ENCODE measurements at places on chromosomes 5 and 9.

- no peak for DNase-seq
Observed at GRCh38 chr5:178536541-178537466, 53.4 kb downstream of the COL23A1 start.

GRCh38 chr5:169706758-169707450, 69.8 kb downstream of the DOCK2 start:
- DNase-seq, result no peak

DNA sequence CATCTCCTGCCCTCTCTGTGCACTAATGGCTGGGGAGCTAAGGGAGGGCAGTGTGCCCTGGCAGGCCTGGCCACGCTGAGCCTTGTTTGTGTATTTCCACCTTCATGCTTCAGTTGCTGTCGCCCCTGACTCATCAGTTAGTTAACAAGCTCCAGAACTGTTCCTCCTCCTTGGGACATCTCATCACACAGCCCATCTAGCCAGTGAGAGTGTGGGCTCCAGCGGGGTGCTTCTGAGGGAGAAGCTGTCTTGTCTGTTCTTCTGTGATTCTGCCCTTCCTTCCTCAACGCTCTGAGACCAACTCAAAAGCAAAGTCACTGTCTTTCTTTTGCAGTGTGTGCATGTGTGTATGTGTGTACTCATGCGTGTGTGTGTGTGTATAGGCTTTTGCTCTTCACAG, 58.3 kb upstream of the CPEB4 start:
- DNase-seq, result no peak

- DNase-seq, result no peak
Observed at GRCh38 chr9:5453004-5453403, 2.7 kb downstream of the CD274 start.

DNA sequence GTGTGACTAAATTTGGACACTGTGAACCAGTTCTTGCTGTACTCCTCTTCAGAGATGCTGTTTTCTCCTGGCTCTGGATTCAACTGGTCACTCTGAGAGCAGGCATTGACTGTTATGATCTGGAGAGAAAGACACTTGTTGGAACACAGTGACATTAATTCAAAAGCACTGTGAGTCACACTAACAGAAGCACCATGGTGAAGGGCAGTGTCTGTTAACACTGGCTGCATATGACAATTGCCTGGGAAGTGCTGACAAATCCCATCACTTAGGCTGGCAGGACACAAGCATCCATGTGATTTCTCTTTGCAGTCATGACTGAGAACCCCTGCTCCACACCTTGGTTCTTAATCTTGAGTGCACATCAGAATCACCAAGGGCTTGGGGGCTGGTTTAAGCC, 132.4 kb downstream of the TRPM6 start:
- no peak for DNase-seq

DNA sequence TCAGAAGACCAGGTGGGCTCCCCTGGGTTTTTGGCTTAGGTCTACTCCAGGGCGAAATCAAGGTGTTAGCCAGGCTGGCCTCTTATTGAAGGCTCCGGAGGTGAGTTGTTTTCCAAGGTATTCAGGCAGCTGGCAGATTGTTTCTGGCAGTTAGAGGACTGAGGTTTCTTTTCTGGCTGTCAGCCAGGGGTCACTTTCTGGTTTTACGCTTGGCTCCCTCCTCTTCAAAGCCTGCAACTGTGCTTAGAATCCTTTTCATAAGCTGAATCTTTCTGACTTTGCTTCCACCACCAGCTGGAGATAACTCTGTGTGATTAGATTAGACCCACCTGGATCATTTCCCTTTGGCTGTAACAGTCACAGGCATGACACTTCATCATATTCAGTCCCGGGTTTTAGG, 24.6 kb downstream of the RFK start:
- peak; percentile 20 for DNase-seq

DNA sequence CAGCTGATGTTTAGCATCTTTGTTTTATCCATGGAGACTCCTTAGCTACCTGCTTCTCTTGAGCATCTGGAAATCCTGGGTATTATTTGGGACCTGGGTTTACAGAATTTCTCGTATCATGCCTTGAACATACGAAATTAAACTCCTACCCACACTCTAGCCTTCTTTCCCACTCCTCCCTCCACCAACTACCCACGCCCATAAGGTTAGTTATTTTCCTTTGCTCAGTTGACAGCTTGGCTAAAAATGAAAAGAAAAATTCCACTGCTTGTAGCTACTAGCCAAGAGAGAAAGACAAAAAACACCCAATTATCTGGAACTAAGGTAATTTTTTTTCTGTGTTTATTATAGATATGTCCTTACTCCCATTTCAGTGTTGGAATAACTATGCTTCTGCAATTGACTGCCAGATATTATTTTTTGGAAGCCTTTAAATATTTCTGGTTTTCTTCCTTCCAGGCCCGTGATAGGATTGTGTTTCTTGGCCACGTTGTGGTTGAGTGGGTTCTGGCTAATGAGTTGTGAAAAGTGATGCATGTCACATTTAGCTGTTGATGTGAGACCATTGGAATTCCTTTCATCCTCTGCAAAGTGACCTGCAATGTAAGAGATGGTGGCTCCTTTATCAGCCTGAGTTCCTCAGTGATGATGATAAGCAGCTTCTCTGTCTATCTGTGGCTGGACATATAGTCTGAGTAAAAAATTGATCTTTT, 308.1 kb downstream of the LRRC70 start:
- no peak for DNase-seq

GRCh38 chr5:117800261-117800660, 1188.1 kb downstream of the DTWD2 start:
- peak; percentile 71 for DNase-seq

GRCh38 chr9:109629615-109630014, 131.5 kb upstream of the PTPN3 start:
- no peak for DNase-seq

DNA sequence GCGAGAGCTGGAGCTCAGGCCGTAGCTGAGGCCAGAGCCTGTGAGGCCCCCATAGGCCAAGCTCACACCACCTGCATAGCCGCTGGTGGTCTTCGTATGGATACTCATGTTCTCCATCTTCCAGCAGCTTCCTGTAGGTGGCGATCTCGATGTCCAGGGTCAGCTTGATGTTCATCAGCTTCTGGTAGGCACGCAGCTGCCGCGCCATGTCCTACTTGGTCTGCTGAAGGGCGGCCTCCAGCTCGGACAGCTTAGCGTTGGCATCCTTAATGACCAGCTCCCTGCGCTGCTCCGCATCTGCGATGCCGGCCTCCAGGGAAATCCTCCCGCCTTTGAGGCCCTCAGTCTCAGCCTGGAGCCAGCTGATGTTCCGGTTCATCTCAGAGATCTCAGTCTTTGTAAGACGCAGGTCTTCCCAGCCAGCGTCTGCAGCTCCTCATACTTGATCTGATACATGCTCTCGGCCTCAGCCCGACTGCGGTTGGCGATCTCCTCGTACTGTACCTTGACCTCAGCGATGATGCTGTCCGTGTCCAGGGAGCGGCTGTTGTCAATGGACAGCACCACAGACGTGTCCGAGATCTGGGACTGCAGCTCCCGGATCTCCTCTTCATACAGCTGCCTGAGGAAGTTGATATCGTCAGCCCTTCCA, 172.1 kb downstream of the PPP2R2B start:
- no peak for DNase-seq

DNA sequence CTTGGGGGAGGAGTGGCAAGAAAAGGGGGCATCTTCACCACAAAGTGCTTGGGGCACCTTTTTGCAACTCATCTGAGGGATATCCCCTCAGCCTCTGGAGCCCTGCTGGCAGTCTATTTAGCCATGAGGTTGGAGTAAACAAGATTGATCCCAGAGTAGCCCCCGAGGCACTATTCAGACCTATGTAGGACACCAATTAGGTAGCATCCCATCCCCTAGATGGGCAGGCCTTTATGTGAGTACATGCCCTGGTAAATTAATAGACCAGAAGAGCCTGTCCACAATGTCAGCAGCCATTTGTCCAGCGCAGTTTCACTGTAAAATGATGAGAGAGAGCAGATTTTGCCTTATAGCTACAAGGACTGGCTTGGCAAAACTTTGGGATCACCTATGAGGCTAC, 221.4 kb downstream of the DRD1 start:
- no peak for DNase-seq

DNA sequence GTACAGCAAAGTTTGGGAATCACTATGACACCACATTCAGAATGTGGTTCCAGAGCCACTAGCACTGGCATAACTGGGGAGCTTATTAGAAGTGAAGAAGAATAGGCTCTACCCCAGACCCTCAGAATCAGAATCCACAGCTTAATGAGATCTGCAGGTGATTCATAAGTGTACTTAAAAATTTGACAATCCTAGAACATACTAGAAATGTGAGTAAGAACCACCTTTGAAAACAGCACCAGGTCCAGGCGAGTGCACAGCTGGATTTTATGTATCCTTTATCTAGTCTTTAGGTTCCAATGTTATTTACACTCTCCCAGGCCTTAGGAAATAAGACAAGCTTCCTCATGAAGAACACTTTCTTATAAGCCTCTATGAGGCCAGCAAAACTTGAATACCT, 149.0 kb downstream of the NFIB start:
- no peak for DNase-seq

DNA sequence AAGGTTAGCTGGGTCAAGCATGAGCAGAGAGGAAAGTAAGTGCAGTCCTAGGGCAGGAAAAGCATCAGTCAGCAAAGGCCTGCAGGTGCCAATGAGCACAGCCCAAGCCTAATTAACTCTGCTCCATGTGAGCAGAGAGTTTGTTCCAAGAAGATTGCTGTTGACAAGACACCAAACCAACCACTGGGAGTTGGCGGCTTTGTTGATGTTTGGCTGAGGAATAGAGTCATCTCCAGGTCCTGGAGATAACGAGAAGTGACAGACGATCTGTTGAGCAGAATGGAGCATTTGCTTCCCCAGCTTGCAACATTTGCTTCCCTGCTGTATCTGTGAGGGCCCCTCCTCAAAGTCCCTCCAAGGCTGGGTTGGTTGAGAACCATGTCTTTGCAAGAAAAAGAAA, 68.2 kb downstream of the FAM114A2 start:
- peak; percentile 99 for DNase-seq

GRCh38 chr5:1333986-1334385, 10.9 kb downstream of the CLPTM1L start:
- no peak for DNase-seq

DNA sequence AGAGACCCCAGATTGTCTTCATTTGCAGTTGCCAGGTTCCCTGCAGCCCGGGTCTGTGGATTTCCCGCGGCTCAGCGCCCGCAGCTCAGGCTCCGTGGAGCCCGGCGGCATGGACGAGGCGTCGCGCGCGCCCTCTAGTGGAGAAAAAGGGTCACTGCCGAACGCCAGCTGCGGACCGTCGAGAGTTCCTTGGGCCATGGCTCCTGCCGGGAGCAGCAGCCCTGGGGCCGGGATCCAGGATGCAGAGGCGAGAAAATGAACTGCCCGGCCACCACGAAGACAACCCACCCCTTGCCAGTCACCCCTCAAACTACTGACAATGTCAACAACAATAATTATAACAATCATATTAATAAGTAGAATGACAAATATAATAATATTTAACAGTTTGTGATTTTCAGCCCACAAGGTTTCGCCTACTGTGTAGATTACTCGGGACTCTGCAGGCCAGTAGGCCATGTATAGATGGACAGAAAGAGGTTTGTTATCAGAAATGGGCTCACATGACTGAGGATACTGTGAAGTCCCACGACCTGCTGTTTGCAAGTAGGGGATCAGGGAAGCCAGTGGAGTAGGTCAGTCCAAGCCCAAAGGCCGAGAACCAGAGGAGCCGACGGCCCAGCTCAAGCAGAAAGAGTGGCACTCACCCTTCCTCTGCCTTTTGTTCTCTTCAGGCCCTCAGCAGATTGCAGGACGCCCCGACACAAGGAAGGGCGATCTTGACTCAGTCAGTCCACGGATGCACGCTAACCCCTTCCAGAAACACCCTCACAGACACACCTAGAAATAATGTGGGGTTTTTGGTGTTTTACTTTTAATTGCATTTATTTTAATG, 43.1 kb downstream of the BOD1 start:
- peak; percentile 61 for DNase-seq

DNA sequence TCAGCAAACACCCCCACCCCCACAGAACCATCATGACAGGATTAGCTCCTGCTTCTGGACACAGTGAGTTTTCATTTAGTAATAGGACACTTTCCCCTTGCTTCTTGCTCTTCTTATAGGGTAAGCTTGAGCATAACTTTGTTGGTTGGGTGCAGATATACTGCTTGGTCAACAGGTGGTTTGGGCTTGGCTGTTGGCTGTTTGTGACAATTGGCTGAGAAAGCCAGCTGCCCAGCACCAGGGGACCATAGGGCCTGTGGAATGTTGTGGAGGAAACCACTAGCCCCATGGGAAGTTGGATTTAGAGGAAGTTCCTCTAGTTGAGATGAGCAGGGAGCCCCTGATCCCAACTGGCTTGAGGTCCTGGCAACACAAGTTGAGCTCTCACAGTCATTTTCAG, 30.5 kb downstream of the PPP3R2 start:
- no peak for DNase-seq

DNA sequence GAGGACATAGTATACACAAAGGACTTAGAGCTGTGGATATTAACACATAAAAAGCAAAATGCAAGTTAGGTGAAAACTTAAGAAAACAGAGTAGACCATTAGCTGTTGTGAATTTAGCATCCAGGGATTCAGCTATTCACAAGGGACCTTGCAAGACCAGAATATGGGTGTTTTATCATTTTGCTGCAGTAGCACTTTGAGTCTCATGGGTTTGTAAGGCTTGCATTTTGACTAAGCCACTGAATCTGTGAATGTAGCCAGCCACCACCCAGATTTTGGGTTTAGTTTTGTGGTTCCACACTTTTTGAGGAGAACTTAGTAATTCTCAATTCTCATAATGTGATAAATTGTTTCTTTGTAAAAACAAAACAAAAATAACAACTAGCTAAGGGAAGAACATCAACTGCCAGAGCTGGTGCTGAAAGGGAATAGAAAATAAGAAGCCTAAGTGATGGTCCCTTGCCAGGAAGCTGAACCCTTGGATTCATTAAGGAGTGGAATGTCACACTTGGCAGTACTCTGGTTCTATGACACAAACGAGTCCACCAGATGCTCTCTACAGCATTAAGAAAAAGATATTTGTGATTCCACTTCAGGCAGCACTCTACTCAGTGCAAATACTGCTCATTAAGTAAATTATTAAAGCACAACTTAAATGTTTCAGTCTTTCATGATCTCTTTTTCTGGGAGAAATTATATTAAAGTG, 557.4 kb upstream of the ZNF462 start:
- DNase-seq, result peak; percentile 6

- DNase-seq, result no peak
Observed at GRCh38 chr5:112254303-112254702, 164.8 kb downstream of the EPB41L4A start.

GRCh38 chr5:177609076-177610059, 9.4 kb downstream of the B4GALT7 start:
- no peak for DNase-seq

DNA sequence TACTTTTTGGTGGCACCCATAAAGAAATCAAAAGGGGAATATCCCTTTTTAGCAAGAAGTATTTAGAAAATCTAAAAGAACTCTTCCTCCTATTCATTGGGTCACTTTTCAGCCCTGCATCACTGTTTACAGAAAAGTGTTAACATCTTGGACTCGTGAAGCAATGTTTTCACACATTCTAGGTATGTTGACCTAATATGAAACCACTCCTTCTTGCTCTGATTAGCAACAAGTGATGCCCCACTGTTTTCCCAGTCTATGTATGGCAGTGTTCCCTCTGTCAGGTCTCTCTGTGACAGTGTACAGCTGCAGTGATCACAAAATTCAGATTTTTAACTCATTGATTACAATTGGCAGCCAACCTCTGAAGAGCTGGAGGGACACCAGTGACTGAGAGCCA, 148.2 kb upstream of the SLC12A2 start:
- no peak for DNase-seq

- no peak for DNase-seq
Observed at GRCh38 chr9:93217706-93218105, 33.8 kb downstream of the WNK2 start.

- DNase-seq, result no peak
Observed at GRCh38 chr5:90909101-90909503, 350.5 kb downstream of the ADGRV1 start.

All from cerebellar cortex (tissue), 1 donor.